ENCODE measurements at places on chromosomes 11 and 22. TPM values are rescaled to one million over a fixed set of nuclear protein-coding genes. Genes with fewer than 3 reads are reported as not detected.

- DNase-seq, result no peak
Observed at GRCh38 chr22:34784056-34784455, 281.9 kb upstream of the ISX start.

DNA sequence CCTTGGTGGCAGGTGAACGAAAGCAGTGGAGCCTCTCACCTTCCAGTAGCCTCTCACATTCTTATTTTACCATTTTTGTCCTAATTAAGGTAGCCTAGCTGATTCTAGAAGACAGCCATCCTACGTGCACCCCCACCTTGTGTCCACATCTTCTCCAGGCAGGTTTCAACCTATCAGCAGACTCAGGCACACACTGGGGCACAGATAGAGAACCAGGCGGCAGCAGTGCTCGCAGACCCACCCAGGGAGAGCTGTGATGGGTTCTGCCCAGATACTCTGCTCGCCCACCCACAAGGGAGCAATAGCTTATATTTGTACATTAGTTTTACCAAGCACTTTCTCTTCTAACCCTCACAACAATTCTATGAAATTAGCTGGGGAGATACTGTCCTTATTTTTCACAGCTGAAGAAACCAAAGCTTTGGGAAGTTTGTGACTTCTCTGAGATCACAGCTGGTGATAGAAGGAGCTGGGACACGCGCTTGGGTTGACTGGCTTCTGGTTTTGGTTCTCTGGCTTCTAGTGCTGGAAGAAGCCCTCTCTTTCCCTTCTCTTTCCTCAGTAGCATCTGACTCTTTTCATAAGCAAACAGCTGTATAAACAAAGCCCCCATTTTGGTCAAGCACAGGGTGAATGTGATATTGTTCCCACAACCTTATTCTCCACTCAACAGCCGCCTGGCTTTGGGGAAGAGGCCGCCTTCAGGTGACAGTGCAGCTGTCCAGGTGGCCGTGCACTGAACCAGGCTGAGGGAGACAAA lies 36.9 kb downstream of the PPP2R1B start:
- DNase-seq, result no peak

GRCh38 chr11:57626895-57627294 lies 22.8 kb downstream of the YPEL4 start:
- DNase-seq, result no peak

GRCh38 chr11:10941414-10941813 lies 83.6 kb upstream of the ZBED5 start:
- no peak for DNase-seq

GRCh38 chr11:35200811-35201341 lies 61.9 kb downstream of the CD44 start:
- no peak for DNase-seq

Gene TBC1D22A
- total RNA-seq, result 22.5 TPM
